ENCODE measurements at places on chromosomes 7 and 10.
A peak's percentile ranks its signal among the peaks of the same experiment; 100 is the strongest.

- DNase-seq = no peak
These were observed 60.8 kb downstream of the RHOBTB1 start for GRCh38 chr10:60883187-60883586.

- DNase-seq = peak; percentile 43
These were observed 56.8 kb downstream of the PARP12 start for GRCh38 chr7:140005754-140006503.

DNA sequence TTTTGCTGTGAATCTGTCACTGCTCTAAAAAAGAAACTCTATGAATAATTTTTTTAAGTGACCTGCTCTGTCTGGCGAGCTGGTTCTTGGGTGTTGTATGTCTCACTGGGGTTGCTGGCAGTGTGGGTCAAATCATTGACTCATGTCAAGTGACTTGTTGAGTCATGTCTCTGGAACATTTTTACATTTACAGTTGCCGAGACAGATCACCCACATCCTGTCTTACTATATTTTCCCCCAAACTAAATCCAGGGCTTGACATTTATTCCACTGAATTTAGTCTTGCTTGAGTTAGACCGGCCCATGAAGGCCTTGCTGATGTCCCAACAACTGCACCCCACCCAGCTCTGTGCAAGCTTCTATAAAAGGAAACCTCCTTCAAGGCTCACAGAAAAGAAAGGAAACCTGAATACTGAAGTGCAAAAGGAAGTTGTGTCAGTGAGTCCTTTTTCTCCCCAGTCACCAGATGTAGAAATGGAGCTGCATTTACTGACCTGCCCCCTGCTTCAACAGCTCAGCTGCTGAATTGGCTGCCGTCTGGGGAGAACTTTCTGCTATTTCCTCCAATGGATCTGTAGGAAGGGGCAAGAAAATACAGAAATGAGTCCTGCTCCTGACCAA is 290.3 kb downstream of the TNS3 start:
- no peak for DNase-seq

GRCh38 chr10:52883996-52884871 is 111.7 kb upstream of the MBL2 start:
- DNase-seq = peak; percentile 87

DNA sequence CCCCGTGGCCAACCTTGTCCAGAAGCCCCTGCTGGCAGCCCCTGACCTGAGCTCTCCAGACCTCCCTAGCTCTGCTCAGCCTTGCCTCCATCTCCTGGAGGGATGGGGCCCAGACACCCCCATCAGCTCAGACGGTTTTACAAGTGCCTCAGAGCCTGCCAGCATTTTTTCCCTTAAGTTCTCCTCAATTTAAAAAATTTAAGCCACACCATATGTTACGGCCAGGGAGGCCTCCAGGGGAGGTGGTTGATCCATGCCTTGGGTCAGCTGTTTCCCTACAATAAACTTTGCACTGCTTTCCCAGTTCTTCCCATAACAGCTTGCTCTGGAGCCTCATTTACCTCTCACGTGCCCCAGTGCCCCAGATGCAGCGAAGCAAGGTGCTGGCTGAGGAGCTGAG is 143.5 kb downstream of the RGS10 start:
- DNase-seq = no peak

- DNase-seq = no peak
These were observed 42.3 kb downstream of the ENTPD1 start for GRCh38 chr10:95798096-95798855.

DNA sequence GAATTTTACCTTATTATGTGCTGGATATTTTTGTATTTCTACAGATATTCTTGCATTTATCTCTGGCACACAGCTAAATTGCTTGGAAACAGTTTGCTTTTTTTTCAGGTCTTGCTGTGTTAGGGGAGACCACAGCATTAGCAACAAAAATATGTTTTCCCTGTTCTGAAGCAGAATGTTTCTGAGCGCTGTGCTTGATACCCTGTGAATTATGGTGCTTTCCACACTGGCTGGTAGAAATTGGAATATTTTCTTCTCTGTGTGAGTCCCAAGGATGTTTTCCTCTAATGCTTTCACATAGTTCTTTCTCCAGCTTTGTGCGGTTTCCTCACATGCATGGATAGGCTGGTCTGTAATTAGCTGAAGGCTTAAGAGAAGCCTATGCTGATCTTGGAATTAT is 651.6 kb upstream of the IGFBP3 start:
- no peak for DNase-seq

- DNase-seq = no peak
These were observed 11.4 kb downstream of the BLNK start for GRCh38 chr10:96260014-96260413.

DNA sequence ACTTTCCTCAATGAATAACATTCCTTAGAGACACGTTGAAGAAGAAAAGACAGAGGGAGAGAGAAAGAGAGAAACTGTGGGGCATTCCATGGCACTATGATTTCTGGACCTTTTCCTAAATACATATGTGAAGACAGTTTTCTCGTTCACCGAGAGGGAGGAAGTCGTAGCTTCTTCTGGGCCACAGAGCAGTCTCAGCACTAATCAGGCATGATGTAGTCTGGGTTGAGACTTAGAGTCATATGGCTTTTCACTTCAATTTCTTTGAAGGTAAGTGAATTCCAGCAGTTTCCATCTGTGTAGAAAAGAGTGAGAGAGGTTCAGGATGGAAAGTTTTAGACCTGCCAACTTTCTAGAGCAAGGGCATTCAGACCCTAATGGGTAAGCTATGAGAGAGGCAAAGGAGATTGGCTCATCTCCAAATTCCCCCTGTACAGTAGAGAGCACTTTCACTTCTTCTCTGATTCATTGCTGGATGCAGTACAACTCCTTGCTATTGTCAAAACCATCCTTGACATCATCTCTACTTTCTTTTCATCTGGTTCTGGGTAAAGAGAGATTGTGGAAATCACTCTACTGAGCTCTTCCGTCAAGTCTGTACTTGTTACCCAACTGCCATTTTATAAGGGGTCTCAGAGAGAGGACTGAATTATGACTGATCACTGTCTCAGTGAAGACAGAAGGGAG is 31.5 kb upstream of the OR9A4 start:
- DNase-seq = no peak

- no peak for DNase-seq
These were observed 105.1 kb upstream of the GPR22 start for GRCh38 chr7:107364787-107365186.

- no peak for DNase-seq
These were observed 17.7 kb upstream of the TTYH3 start for GRCh38 chr7:2613931-2614600.

- no peak for DNase-seq
These were observed 144.0 kb downstream of the PLPP4 start for GRCh38 chr10:120600871-120601649.

DNA sequence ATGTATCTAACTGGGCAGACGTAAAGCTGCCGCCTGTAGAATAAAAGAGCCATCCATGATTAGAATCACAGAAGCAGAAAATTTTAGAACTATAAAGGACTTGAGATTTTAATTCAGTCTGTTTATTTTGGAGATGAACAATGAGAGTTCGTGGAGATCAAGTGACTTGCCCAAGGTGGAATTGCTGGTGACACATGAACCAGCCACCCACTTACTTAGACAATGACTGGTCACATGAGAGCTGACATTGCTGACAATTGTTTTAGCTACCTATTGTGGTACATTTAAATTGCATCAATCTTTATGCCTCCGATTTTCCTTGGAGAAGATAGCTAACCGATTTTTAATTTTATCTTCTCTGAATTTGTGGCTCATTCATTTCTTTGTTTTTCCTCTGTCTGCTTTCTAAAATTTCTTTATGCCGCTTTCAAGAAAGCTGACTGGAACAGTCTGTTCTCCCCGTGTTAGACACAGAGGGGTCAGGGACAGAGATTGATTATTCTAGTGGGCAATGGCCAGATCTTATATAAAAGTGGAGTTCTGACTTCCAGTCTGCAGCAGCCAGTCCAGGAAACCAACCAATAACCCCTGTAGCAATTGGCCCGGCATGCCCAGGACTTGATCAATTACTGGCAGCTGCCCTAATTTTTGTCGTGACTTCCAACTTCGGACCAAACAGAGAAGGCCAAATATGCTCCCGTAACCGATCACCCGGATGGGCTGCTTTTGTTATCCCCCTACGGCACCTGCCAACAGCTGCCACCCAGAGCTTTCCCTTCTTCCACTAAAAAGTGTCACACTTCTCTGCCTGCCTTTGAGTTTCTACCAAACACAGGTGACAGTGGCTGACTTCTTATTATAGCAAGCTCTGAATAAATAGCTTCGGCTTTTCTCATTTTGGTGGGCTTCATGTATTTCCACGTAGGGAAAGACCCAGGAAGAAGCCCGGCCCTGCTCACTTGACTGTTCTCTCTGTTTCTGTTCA is 241.6 kb downstream of the CAMK1D start:
- DNase-seq = no peak

GRCh38 chr10:4353964-4354363 is 472.0 kb upstream of the AKR1E2 start:
- no peak for DNase-seq

DNA sequence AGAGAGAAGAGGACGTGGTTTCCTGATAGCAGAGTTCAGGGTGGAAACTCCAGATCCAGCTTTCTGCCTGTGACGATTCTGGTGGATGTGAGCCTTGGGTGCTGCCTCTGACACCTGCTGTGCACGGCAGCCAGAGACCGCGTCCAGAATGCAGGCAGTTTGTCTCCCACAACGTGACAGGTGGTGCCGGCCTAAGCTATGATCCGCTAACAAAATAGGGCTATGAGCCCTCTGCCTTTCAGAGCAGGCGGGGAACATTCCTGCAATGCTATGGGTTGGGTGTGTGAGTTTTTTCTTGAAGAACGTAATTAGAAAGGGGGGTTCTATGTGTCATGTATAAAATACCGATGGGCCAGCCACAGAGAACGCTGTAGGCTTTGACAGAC is 297.3 kb upstream of the PRKCQ start:
- DNase-seq = no peak

Measured in iPS DF 6.9 (cell line).